SHP77 treated with DMSO at 0.1 percent for 48 hours (cell line): ENCODE measurements at places on chromosomes 16 and 17.

- no peak for DNase-seq
Observed at GRCh38 chr17:33874617-33875060, 380.4 kb upstream of the CCL2 start.

- no peak for DNase-seq
Observed at GRCh38 chr17:74808714-74809430, 32.7 kb upstream of the NAT9 start.

GRCh38 chr16:11407047-11407982, 62.1 kb downstream of the RMI2 start:
- DNase-seq, result peak; percentile 31

DNA sequence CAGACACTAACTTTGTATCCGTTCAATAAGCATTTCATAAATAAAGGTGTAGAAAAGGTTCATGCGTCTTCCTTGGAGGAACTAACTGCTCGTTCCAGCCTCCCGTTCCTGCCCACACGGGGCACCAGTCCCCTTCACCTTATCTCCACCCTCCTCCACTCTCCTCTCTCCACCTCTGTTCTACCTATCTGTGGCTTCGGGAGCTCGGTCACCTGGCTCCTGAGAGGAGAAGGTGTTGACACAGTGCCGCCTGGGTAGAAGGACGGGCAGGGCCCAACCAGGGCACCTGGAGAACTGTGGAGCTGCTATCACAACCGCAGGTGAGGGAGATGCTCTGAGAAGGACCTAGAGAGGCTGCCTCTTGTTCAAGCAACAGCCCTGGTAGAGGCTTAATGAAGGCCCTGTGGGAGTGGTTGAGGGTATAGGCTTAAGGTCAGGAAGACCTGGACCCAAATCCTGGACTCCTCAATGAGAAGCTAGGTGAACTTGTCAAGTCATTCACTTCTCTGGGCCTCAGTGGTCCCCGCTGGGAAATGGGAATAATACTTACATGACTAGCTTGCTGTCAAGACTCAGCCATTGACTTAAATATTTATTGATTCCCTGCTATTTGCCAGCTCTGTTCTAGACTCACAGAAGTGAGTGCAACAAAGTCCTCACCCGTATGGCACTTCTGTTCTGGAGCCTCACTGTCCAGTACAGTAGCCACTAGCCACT, 9.6 kb upstream of the MINK1 start:
- DNase-seq, result no peak

GRCh38 chr16:88451586-88452481, 1.2 kb upstream of the ZFPM1 start:
- DNase-seq, result peak; percentile 27

- no peak for DNase-seq
Observed at GRCh38 chr17:9478889-9479288, 96.7 kb downstream of the STX8 start.

DNA sequence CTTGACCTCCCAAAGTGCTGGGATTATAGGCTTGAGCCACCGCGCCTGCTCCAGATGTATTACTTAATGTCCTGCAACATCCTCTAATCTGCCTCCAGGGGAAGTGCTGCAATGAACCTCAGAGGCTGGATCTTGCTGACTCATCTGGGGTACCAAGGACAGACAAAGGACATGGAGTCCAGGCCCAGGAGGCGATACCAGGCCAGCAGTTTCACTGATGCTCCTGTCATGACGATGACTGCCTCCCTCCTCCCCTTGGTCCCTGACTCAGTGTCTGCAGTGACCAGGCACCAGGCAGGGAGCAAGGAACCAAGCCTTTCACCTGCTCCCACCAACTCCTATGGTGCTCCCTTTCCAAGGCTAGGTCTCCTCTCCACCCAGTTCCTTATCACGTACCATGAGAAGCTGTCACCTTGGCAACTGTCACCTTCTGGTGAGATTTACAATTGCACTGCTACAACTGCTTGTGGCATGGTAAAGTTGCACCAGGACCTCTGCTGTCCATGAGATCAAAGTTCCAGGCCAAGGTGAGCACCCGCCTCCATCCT, 21.6 kb upstream of the PHOSPHO1 start:
- DNase-seq, result no peak

- DNase-seq, result no peak
Observed at GRCh38 chr17:14015271-14015670, 54.0 kb upstream of the COX10 start.

- DNase-seq, result no peak
Observed at GRCh38 chr16:8961811-8962390, 1.8 kb downstream of the USP7 start.

- no peak for DNase-seq
Observed at GRCh38 chr16:62034231-62035114, 1.8 kb downstream of the CDH8 start.

DNA sequence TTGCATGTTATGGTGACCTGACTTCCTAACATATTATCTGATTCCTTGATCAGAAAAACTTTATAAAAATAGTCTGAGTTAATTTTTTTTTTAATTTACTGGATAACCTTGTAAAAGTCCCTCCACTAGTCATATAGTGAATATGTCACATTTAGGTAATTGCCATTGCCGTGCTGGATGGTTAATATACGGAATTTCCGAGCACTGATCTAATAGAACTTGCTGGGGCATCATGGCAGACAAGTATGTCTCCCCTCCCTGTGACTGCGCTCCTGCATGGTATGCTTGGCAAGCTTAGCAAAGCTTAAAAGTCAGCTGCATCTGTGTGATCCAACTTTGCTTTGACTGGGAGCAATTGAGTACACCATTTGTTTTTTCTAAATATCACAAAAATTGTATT, 239.4 kb upstream of the TBX2 start:
- DNase-seq, result no peak

GRCh38 chr16:56268799-56269198, 77.5 kb downstream of the GNAO1 start:
- no peak for DNase-seq

DNA sequence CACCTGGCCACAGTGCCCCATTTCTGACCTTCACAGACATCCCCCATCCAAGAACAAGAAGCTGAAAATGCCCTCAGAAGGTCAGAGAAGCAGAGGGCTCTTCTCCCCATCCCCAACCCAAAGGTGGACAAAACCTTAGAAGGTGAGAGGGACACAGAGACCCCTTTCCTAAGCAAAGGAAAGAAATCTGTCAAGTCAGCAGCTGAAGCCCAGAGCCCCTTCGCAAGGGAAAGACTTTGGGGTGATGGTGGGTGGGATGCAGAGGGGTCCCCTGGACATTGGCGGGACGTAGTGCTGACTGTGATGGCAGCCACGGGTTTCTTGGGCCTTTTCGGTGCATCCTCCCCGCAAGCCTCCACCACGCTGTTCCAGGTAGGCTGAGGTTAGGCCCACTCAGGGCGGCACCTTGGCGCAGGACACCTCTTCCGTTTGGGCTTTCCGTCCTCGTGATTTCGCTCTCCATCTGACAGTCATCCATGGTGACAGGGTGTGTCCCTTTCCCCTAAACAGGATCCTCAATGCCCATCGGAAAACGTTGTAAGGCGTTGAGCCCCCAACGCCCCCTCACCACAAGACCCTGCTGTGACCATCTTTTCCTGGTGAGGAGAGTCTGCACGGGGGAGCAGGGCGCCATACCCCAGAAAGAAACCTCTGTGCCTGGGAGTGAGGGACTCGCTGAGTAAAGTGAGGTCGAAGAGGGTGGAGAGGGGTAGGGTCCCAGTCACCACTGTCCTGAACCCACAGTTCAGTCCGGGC, 10.7 kb upstream of the GSDMA start:
- no peak for DNase-seq

- no peak for DNase-seq
Observed at GRCh38 chr16:19088341-19088916, 21.0 kb downstream of the COQ7 start.

DNA sequence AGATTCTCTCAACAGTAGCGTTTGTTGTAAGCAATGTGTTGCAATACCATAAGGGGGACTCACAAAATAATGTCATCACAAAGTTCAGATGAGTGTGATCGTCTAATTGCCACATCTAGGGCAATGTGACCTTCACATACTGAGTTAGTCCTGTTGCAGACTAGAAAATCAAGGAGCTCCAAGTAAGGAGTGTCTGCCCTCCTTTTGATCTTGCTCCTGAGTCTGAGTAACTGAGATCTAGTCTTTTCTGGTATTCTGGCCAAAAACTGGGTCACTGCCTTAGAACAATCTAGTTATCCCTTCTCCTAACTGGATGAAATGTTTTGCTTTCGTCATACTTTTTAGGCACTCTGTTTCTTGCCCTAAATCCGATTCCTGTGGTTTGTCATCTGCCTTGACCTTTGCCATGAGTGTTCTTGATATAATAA, 712.1 kb downstream of the CDH11 start:
- DNase-seq, result no peak

DNA sequence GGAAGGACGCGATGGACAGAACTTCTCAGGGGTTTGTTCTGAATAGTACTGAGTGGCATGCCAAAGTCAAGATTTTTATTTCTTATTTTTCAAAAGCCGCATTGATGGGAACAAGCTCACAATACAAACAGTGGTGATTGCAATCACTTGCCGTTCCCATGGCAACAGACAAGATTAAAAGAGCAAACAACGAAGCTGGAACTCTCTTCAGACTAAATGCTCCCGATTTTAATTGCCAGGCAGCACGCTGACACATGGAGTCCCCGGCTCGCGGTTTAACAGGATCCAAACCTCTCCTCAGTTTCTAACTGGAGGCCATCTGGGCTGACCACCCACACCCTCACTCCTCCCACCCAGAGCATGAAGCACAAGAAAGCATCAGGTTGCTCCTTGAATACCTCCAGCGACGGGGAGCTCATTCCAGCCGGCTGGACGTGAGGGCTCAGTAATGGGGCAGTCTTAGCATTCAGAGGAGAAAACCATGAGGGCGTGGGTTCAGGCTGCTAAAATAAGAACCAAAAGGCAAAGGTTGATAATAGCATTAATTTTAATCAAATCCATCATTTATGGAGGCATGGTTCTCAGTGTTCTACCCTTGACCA, 41.5 kb downstream of the AIPL1 start:
- no peak for DNase-seq

GRCh38 chr17:76027159-76027839, at the start of gene EVPL:
EVPL (minus strand) TSS chr17:76027306; CDS start chr17:76027198, 108 bp downstream.
- no peak for DNase-seq

- DNase-seq, result no peak
Observed at GRCh38 chr17:63041722-63042121, 75.7 kb downstream of the TANC2 start.

GRCh38 chr17:72145962-72146361, 25.1 kb downstream of the SOX9 start:
- no peak for DNase-seq

DNA sequence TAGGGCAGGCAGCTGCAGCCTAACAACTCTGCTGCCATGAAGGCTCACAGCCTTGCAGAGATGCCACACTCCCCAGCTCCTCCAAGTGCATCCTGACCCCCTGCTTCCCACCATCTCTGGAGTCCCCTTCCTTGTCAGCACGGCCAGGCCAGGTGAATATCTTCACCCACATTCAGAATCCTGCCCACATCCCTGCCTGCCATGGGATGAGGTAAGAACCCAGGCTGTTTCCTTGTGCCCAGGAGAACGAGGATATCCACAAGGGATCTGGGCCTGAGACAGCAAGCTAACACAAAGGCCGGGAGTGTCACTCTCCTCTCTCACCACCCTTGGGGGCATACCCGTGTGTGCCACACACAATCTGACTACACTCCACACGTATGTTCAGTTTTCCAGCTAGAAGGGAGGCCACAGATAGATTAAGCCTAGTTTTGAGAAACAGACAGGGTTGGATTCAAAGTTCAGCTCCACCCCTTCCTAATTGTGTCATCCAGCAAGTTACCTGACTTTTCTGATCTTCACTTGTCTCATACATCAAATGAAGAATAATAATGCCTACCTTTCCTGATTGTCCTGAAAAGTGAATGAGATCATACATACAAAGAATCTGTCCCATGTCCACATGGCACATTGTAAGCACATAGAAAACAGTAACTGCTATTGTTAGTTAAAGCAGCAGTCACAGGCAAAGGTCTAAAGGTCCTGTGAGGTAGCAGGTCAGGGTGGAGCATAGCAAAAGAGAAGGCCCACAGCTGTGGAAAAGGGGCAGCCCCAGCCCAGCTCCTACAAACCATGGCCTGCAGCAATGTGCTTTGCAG, 17.4 kb upstream of the SUPT4H1 start:
- no peak for DNase-seq

DNA sequence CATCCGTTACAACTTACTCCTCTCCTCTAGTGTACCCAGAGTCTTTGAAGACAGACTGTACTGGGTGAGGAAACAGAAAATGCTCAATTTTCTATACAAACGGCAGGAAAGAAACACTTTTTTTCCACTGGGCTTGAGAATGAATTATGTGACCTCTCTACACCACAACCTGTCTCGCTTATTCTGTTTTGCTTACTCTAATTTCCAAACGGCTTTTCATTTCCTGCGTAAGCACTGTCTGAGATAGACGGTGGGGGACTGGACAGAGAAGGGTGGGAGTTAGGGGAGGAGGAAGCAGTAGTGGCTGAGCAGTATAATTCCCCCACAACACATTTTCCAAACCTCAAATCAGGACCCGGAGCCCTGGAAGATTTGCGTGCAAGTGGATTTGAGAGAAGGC, 191.4 kb upstream of the SDK2 start:
- no peak for DNase-seq

GRCh38 chr16:55915096-55915827, 40.1 kb upstream of the CES5A start:
- DNase-seq, result no peak

DNA sequence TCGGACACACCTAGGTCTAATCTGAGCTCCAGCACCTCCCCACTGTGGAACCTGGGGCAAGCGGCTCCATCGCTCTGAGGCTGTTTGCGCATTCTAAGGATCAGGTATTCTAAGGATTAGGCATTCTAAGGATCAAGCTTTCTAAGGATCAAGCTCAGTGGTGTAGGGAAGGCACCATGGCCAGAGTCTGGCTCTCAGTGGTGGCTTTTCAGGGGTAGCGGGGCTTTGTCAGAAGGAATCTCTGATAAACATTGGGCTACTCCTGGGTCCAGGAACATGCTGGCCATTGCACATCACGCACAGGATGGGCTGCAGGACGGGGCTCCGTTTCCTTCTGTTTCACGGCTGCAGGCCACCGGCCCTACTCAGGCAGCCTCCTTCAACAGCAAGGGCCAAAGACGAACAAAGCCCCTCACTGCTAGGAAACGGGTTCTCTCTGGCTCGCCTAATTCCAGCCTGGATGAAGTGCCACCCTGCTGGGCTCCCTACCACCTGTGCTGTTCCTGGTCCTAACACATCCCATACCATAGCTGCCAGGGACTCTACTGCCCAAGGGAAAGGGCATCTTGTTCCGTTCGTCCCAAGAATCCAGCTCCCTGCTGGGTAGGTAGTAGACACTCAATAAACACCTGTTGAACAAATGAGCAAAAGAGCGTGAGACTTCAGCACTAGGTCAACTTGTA, 5.5 kb downstream of the C1QTNF1 start:
- no peak for DNase-seq

DNA sequence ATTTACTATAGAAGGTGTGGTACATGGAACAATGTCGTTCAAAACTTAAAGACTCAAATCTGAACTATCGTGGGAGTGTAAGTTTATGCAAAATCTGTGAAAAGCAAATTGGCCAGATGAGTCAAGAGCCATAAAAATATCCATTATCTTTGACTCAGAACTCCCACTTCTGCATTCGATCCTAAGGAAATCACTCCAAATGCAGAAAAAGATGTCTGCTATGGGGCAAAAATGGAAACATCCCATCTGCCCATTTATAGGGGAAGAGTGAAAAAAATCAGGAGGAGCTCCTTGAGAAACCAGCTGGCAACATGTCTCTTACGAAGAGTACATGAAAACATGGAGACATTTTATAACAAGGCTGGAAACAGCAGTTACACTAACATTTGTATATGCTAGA, 43.6 kb upstream of the CCDC182 start:
- no peak for DNase-seq

GRCh38 chr16:57016831-57017230, 27.5 kb downstream of the NLRC5 start:
- no peak for DNase-seq

- DNase-seq, result no peak
Observed at GRCh38 chr16:29802416-29802935, 3.9 kb upstream of the MAZ start.
